ENCODE measurements at places on chromosomes 1 and 21. TPM values are rescaled to one million over a fixed set of nuclear protein-coding genes. Genes with fewer than 3 reads are reported as not detected.

Gene COL11A1
- total RNA-seq, result 0.37 TPM

Gene ZNF683
- total RNA-seq, result not detected

Gene DYNLT5
- 0.73 TPM for total RNA-seq

Gene VWA1
- 0.73 TPM for total RNA-seq

Gene AGT
- total RNA-seq, result 0.73 TPM

Gene MAN1C1
- 15.4 TPM for total RNA-seq

Gene MSTO1
- total RNA-seq, result 30.9 TPM

Gene MX2
- total RNA-seq, result 1.8 TPM

Gene GNG4
- total RNA-seq, result under 0.01 TPM

Gene TSSK3
- total RNA-seq, result 1.1 TPM

Data from subcutaneous preadipocyte (primary cell).